ENCODE measurements at places on chromosomes 12 and 14.

GRCh38 chr12:65384240-65384639 is 105.8 kb downstream of the MSRB3 start:
- DNase-seq: no peak

DNA sequence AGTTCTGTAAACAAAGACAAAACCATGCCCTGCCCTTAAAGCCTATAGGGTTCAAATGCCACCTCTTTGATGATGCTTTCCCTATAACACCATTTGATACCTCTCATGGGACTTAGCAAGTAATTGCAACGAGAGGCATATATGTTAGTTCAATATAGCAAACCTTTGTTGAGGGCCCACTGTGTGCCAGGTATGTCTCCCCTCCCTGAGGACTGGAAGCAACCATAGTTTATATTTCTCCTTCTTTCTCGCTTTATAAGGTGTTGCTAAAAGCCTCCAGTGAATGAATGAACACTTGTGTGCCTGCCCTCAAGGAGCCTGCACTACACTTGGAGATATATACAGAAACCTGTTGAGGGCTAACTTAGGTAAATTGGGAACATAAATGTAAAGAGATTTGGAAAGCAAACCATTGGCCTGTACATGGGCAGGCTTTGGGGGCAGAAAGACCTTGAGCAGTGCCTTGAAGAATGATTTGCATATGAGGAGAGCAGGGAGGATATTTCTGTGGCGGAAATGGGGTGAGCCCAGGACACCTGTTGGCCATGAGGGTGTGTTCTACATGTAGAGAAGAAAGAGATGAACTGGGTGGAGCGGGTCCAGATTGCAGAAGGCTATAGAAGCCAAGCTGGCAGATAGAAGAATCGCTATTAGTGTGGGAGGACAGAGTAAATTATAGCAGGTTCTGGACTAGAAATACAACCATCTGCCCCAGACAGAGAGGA is 1.8 kb upstream of the CKAP4 start:
- DNase-seq: peak; percentile 67

DNA sequence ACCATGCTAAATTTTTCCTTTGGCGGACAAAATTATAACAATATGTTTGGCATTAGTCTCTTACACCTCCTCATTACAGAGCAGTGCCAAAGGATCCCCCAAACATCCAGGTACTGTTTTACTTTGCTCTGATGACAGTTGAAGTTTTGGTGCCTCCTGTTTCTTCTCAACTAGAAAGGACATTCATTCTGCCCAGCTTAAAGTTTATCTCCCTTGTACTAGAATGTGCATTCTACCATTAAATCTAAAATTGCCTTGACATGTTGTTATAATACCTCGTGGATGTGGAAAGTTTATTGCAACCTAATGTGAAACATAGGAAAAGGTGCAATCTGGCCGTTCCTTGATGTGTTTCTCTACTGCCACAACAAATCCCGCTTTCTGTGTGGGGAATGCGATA is 173.4 kb downstream of the KITLG start:
- no peak for DNase-seq

- DNase-seq: no peak
Observed at GRCh38 chr14:93142854-93143652, 27.3 kb upstream of the ITPK1 start.

GRCh38 chr14:22588526-22589095 is 413 bp downstream of the DAD1 start:
- no peak for DNase-seq

DNA sequence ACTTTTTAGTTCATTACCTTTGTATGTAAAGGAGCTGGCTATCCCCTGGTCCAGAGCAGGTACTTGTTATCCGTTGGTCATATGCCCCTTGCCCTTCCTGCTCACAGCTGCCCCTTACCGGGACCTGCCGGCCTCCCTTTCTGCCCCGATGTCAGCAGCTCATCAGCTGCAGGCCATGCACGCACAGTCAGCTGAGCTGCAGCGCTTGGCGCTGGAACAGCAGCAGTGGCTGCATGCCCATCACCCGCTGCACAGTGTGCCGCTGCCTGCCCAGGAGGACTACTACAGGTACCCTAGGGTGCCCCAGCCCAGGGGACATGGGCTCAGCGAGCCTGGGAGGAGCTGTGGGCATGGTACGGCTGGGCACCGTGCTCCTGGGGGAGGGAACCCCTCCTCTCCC is 2.3 kb upstream of the RNU7-1 start:
- no peak for DNase-seq

- DNase-seq: no peak
Observed at GRCh38 chr14:70415788-70416187, 1.1 kb downstream of the SYNJ2BP start.

- no peak for DNase-seq
Observed at GRCh38 chr12:57241402-57242310, 9.3 kb downstream of the STAC3 start.

GRCh38 chr14:59630288-59630963 is 53.8 kb upstream of the CCDC175 start:
- DNase-seq: no peak

DNA sequence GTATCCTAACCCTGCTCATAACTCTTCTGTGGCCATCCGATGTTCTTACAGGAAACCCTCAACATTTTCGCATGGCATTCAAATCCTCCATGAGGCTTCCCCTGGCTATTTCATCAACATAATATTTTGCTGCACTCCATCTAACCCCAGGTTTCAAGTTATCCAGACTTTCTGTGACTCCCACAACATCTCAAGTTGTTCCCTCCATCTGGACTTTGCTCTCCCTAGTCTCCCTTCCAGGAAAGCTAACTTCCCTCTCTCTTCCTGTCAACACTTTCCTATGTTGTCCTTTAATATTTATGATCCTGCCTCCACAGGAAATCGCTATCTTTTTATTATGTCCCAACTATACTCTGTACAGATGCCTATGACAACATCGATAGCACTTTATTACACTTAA is 146.1 kb downstream of the METTL25 start:
- DNase-seq: no peak

GRCh38 chr12:129550353-129550752 is 353.5 kb downstream of the TMEM132D start:
- no peak for DNase-seq

GRCh38 chr14:80973931-80974641 is 18.7 kb downstream of the TSHR start:
- no peak for DNase-seq

DNA sequence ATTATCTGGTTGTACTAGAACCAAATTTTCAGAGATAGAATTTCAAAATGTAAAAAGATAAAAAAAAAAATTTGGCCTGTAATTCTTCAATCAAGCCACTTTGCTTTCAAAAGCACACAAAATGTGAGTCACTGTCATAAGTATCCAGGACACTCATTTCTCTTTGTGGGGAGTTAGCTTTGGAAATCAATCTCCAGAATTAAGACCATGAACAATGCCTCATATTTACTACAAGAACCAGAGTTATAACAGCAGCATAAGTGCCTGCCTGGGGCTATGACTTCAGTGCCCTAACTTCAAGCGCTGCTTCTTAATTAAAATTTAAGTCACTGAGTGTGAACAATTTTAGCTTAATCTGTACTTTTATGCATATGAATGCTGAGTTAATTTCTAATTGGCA is 162.1 kb downstream of the C12orf42 start:
- DNase-seq: no peak

- DNase-seq: peak; percentile 76
Observed at GRCh38 chr14:73591690-73592449, at the start of gene ACOT4. ACOT4 (plus strand) TSS chr14:73591873; CDS start chr14:73591960, 87 bp downstream.

- DNase-seq: no peak
Observed at GRCh38 chr12:92466391-92467305, 236.1 kb upstream of the PLEKHG7 start.

DNA sequence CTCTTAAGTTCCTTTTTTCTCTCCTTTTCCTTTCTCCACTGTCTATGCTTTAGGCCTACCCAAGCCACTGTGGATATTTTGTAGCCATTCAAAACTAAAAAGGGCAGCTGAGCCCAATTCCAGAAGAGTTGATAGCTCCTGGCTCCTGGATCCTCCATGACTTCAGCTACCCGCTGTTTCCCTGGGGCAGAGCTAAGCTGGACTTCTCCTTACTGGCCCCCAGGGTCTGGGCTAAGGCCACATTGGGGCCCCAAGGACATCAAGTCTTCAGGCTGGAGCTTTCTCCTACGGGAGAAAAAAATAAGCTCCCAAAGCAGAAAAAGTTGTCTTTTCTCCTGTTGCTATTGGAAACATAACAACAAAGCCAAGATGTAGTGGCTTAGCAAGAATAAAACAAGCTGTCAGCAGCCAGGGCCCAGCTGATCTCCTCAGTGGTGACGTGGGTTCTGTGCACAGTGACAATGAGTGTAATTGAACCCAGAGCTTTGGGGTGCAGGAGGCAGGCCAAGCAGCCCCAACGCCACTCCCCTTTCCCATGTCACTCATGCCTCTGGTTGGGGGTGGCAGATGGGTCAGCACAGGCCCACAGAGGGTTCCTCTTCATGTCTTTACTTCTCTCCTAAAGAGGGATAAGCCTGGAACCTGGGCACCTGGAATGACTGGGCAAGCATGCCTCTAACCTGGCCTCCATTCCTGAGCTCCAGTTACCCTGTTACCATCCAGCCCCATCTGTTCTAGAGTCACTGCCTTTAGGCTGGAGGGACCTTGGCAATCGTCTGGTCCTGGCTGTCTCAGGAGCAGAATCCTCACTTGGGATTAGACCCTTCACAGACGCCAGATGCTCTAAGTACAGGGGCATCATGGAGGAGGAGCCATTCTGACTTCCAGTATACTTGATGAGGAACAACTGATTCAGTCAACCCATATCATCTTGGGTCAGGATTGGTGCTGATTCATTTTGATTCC is 171.2 kb downstream of the ZFP36L1 start:
- DNase-seq: no peak

DNA sequence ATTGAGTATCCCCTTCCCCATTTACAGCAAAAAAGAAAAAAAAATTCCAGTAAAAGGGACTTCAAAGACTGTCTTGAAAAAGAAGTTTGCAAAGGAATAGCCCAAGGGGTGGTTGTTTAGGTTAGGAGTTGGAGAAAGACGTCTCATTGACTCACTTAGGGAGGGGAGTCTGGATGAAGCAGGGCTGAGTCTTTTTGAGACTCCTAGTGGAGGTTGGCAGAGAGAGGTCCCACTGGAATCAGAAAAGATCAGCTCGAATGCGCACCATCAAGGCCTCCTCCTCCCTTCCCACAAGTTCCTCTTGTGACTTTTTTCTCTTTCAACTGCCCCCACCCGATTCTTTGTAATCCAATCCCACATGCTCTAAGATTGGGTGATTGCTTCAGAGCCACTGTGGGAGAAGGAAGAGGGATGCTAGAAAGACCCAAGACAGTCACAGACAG is 1.9 kb downstream of the ARHGEF40 start:
- DNase-seq: no peak

DNA sequence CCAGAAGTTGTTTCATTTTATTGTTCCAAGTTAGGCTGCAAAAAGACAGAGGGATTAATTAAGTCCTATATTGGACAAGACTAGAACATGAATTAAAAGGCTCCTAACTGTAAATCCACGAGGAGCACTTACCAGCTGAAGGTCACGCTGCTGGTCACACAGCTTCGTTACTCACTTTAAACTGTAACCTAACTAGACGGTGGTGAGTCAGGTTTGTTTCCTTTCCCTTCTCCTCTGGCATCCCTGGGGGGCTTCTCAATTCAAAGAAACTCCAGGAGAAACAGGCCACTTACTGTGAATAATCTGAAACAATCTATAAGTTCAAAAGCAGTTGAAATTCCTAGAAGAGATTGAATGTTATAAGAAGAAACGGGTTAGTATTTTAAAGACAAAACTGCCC is 331.4 kb downstream of the BCAT1 start:
- no peak for DNase-seq

DNA sequence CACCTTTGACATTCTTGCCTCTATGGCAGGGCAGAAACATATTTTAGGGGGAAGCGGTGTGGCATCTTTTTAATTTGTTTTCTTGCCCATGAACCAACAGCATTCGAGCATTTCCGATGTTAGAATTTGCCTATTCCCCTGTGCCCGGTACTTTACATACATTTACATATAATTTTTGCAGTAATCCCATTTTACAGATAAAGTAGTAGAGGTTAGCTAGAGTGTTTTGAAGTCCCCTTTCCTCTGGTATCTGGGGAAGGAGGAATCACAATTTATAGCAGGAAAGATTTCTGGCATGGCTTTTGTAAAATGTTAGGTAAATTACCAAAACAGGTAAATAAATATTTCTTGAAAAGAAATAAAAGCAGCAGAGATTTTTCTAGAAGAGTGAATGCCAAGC is 1.6 kb downstream of the BORCS5 start:
- DNase-seq: no peak

DNA sequence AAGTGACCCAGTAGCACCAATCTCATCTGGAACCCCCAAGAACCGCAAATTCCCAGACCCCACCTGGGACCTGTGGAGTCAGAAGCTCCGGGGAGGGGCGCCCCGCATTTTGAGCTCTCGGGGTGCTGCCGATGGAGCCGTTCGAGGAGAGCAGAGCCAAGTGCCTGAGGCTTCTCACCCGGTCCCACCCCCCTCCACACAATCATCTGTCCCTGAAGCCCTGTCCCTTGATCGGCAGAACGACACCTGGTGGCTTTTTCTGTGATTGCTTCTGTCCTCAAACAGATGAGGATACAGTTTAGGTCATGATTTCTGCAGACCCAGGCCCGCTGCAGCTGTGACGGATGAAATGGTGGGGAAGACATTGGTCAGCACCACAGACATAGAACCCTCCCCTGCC is 74.7 kb downstream of the NOC4L start:
- DNase-seq: peak; percentile 47

GRCh38 chr14:38255673-38256532 is at the start of gene CLEC14A:
CLEC14A (minus strand) TSS chr14:38256093; CDS start chr14:38256022, 71 bp downstream.
- DNase-seq: no peak

DNA sequence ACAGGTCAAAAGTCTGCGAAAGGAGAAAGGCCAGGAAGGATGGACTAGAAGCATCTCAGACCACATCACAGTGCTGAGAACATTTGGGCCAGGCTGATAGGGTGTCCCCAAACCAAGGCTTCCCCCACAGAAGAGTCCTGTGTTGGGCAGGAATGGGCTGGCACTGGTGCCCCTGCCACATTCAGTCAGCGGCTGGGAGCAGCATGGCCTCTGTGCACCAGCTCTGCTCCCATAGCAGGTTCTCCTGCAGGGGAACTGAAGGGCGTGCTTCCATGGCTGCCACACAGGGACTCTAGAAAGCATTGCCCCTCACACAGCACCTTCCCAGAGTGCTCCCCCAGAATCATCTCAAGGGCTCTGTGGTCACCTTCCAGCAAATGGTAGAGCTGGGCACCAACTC is 17.5 kb downstream of the EVL start:
- DNase-seq: no peak

GRCh38 chr12:127145241-127145928 is 1121.6 kb upstream of the TMEM132C start:
- DNase-seq: no peak

GRCh38 chr12:111412830-111413441 is 7.2 kb downstream of the SH2B3 start:
- no peak for DNase-seq

- DNase-seq: no peak
Observed at GRCh38 chr12:12282761-12283425, 16.0 kb upstream of the LRP6 start.

GRCh38 chr12:45546545-45546944 is 183.0 kb upstream of the ARID2 start:
- DNase-seq: no peak

GRCh38 chr12:129083121-129083840 is 230.0 kb downstream of the GLT1D1 start:
- no peak for DNase-seq

Data from GM19239 (cell line).